Posterior cingulate gyrus (tissue), 11 donors: ENCODE measurements at places on chromosomes 7 and 10.

GRCh38 chr10:31927565-31927883 is 1.1 kb downstream of the ARHGAP12 start:
- no peak for DNase-seq

DNA sequence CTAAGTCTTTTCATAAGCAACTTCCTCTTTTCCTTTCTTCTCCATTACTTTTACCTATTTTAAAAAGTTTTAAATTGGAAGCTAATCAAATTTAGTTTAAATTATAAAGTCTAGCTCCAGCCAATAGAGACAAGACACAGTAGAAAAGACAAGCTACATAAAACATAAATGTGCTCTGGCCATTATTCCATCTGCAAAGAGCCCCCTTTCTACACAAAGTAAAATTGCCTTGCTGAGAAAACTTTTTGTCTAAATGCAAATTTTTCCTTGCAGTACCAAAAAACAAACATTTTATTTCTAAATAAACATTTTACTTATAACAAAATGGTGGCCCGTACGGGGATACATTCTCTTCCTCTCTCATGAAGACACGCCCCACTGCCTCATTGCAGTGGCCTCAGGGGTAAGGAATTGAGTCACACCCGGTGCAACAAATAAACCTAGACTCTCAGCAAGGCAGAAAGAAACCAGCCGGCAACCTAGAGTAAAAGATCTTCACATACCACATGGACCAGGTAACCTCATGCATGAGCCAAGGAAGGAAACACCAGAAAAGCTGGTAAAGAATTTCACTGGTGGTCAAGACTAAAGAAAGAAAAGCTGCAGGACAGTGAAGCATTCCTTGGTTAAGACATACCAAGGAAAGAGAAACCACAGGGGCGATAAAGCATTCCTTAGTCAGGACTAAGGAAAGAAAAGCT is 71.6 kb upstream of the ZNF746 start:
- no peak for DNase-seq

- DNase-seq = no peak
These were observed 79.9 kb upstream of the SLC26A5 start for GRCh38 chr7:103525937-103526336.

DNA sequence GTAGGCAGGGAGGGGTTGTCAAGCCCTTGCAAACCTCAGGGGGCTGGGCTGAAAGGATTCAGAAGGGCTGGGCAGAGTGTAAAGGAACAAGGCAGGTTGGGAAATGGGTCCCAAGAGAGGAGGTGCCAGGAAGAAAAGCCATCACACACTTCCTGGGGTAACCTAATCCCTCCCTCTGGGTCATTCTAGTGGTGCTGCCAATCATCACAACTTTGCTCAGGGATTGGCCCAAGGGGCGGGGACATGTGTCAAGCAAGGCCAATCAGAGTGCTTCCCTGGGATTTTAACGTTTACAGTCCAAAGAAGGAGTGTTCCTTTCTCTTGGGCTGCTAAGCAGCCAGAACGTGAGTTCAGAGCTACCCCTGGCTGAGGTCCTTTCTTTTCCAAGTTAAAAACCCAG is 57.1 kb upstream of the NPTX2 start:
- DNase-seq = no peak

DNA sequence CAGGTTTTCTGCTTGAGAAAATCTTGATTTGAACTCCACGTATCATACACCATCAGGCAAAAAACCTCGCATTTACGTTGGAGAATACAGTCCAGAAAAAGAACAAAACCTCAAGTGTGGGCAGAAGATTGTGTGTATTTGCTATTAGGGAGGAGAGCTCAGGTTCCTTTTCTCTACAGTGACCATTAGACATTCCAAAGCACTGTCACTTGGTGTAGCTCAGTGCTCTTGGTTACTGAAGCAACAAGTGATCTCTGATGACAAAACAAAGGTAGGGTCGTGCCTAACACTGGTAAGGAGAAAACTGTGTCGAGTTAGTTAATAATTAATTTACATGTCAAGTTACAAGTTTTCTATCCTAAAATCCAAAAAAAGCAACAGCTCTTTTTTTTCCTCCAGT is 72.6 kb downstream of the C1GALT1 start:
- DNase-seq = no peak

DNA sequence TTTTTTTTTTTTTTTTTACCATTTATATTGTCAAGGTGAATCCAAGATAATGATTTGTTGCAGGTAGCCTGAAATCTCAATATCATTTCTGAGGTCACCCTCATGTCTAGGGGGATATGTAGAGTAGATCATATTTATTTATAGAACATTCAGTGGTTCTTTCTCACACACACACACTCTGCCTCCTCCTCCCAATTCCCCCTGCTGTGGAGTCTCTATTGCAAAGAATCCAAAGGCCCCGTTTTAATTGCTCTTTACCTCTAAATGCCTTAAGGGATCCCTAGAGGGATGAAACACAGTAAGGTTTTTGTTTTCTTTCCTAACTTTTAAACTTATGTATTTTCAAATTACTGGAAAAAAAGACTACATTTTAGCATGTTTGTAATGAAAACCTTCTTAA is 170.0 kb downstream of the PRKG1 start:
- no peak for DNase-seq

DNA sequence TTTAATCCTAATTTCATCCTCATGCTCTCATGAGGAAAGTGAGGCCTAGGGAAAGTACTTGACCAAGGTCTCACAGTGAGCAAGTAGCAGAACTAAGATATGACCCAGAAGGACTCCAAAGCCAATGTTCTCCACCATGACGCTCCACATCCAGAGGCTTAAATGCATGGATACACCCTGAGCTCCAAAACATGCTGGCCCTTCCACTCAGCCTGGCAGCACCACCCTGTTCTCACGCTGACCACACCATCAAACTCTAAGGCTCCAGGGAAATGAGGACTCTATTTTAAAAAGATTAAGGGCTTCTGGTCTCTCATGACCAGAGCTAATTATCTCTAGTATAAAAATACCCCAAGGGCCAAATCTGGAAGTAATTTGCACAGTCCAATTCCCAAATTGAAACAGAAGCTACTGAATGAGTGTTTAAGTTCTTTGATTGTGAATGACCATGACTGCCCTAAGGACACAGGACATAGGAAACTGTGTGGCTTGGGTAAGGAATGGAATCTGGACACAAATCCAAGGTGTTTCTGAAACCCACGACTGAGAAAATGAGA is 71.1 kb upstream of the ABLIM1 start:
- no peak for DNase-seq

- no peak for DNase-seq
These were observed 66.1 kb downstream of the SNX10 start for GRCh38 chr7:26357799-26358151.

GRCh38 chr10:79349766-79350406 is 2.6 kb downstream of the PPIF start:
- peak; percentile 3 for DNase-seq

DNA sequence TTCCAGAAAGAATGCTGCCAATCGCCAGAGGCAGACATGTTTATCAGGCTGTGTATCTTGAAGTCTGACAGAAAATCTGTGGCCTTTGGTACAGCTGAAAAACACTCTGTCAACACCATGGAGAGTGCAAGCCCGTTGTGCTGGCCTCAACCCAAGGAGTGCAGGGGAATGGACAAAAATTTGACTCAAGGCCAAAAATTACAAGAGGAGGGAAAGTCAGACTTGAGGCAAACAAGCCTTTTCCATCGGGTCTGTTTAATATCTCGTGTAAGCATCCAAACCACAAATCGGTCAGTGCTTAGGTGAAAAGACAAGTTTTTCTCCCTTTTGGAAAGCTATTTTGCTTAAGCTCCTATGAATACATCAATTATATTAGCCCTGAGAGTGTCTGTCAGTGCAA is 305.3 kb upstream of the NFE2L3 start:
- no peak for DNase-seq

- no peak for DNase-seq
These were observed 309.3 kb downstream of the PAXIP1 start for GRCh38 chr7:154693661-154694060.

DNA sequence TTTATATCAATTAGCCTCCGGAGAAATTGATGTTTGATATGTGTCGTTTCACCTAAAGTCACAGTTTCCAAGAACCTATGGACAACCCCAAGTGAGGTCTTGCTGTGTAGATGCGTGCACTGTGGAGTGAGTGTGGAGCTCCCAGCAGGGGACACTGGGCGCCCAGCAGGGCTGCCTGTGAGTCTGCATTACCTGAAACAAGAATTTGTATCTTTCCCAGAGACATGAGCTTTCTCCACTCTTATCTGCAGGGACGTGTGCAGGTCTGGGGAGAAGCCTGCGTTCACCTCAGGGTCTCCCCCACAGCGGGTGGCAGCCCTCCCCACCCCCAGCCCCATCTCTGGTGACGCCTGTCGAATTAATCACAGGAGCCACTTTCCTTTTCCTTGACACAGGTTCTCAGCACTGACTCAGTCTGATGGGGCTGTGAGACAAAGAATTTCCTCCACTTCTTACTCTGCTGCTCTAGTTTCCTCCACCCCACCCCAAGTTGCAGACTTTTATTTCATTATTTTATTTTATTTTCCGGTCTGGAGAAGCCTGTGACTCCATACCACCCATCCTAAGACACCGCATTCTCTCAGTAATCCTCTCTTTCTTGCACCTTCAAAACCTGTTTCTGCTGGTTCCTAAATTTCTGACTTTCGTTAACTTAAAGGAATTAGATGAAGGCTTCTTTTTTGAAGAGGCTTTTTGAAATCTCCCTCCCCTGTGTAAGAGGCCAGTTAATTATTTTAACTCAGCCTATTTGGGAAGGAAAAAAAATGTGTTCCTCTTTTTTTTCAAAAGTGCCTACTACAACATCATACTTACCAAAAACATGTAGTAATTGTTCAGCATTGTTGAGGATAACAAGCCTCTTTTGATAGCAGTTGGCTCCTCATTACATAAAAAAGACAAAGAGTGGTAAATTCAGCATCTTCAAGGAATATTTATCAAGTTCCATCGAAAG is 17.0 kb upstream of the INSIG1 start:
- DNase-seq = no peak

- DNase-seq = no peak
These were observed 31.4 kb downstream of the POR start for GRCh38 chr7:75946207-75946855.

- DNase-seq = no peak
These were observed 4.1 kb downstream of the TAF6 start for GRCh38 chr7:100115026-100115425.

- DNase-seq = no peak
These were observed 154.9 kb upstream of the TMEM72 start for GRCh38 chr10:44756216-44756615.

GRCh38 chr7:155959894-155960293 is 147.6 kb upstream of the SHH start:
- DNase-seq = peak; percentile 42

- DNase-seq = no peak
These were observed 24.4 kb downstream of the CACNA2D1 start for GRCh38 chr7:82419200-82419599.
